Neural progenitor cell (in vitro differentiated cells): ENCODE measurements at places on chromosomes 7 and 10. TPM values are rescaled to one million over a fixed set of nuclear protein-coding genes. Genes with fewer than 3 reads are reported as not detected.

ZNF511 gene
- total RNA-seq = 34.4 and 44.4 TPM in 2 replicates

GRCh38 chr10:113982769-113983168 lies 60.9 kb upstream of the ADRB1 start:
- no peaks in the 10 kb centered on the region for H3K27me3 ChIP-seq
- no peak overlapping the region for H3K27ac ChIP-seq
- peaks cover 9% of the 10 kb centered on the region for H3K4me1 ChIP-seq
- no peak overlapping the region for H3K4me3 ChIP-seq
- DNase-seq = no peak

GRCh38 chr7:25854608-25855497 lies 297.1 kb upstream of the NFE2L3 start:
- H3K27ac ChIP-seq = no peak overlapping the region
- H3K36me3 ChIP-seq = no peaks in the 10 kb centered on the region
- DNase-seq = peak; percentile 97
- peaks cover 29% of the 10 kb centered on the region for H3K4me1 ChIP-seq
- H3K27me3 ChIP-seq = peaks cover 74% of the 10 kb centered on the region

ELFN1 gene
- total RNA-seq = 2.2 and 13.6 TPM in 2 replicates

DNA sequence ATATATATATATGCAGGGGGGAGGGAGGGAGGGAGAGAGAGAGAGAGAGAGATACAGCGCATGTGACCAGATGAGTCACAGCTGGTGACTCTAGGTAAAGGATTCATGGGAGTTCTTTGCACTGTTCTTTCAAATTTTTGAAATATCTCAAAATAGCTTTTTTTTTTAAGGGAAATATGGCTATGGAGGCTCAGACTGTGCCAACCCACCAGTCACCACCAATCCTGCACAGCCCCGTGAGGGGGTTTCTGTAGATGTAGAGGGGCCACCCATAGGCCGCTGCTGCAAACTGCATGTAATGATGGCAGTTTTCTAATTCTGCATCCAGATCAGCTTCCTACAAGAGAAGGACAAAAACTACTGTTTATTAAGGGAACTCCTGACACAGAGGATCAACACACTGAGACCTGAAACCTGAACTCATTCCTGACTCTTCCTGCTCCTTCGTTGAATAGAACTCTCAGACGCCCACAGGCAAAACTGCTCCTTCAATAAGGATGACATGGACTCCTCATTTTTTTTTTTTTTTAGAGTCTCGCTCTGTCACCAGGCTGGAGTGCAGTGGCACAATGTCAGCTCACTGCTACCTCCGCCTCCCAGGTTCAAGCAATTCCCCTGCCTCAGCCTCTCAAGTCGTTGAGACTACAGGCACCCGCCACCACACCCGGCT lies 17.3 kb downstream of the DAGLB start:
- no peaks in the 10 kb centered on the region for H3K36me3 ChIP-seq
- no peaks in the 10 kb centered on the region for H3K4me1 ChIP-seq
- DNase-seq = no peak

DNA sequence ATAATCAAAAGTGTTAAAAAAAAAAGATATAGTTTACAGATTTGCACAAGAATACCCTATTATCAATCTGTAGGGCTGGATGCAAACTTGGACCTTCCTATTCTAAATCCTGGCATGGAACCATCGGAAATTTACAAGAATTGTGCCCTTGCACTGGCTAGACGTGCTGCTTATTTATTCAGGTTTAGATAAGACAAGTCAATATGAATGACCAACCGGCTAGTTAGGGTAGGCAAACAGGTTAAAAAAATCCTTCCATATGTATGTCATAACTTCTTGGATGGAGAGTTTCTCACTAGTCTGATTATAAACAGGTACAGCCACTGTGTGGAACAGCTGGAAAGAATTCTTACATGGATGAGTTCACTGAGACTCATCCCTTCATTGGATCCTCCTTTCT lies 41.4 kb downstream of the PKD1L1 start:
- no peaks in the 10 kb centered on the region for H3K36me3 ChIP-seq
- H3K27me3 ChIP-seq = no peaks in the 10 kb centered on the region
- DNase-seq = no peak
- H3K27ac ChIP-seq = no peak overlapping the region
- H3K4me1 ChIP-seq = peaks cover 34% of the 10 kb centered on the region

DNA sequence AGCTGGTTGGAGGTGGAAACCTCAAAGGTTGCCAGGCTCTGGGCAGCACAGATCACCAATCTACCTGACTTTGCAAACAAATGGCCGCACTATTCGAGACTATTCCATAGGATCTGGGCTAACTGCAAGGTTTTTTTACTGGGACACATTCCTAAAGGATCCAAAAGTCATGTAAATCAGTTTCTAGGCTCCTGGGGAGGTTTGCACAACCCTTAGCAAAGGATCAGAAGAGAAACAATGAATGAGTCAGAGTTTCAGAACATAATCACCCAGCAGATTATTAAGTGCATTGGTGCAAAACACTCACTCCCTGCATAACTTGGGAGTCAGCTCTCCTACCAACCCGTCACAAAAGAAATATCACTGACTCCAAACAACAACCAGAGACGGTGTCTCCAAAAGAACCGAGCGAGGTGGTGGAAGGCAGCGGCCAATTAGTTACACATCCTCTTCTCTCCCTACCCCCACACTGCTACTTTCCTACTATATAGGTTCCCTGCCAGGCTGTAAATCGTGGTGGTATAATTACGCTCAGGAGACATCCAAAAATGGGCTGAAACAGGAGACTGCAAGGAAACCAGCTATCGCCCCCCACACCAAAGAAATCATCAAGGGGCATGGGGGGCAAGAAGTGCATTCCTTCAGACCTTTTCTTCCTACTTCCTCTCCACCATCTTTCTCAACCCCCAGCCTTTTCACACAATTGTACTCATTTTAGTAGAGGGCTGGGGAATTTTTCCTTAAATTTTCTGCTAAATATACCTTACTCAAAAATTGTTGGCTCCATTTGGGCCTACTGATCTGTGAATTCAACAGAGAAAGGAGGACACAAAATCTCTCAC lies 3.2 kb downstream of the UBE2H start:
- peak overlapping the region; percentile 99 for H3K27ac ChIP-seq
- peaks cover 16% of the 10 kb centered on the region for H3K36me3 ChIP-seq
- peak overlapping the region; percentile 98 for H3K4me3 ChIP-seq
- DNase-seq = peak; percentile 64
- no peaks in the 10 kb centered on the region for H3K27me3 ChIP-seq

- no peak overlapping the region for H3K27ac ChIP-seq
- no peaks in the 10 kb centered on the region for H3K4me1 ChIP-seq
- no peaks in the 10 kb centered on the region for H3K27me3 ChIP-seq
- DNase-seq = no peak
- no peak overlapping the region for H3K4me3 ChIP-seq
Observed at GRCh38 chr7:69177461-69177861, 420.8 kb upstream of the AUTS2 start.

UCMA gene
- not detected in 2 replicates for total RNA-seq

GRCh38 chr7:82210416-82211184 lies 233.0 kb downstream of the CACNA2D1 start:
- H3K27ac ChIP-seq = no peak overlapping the region
- no peaks in the 10 kb centered on the region for H3K27me3 ChIP-seq
- no peaks in the 10 kb centered on the region for H3K4me1 ChIP-seq
- no peak for DNase-seq
- H3K36me3 ChIP-seq = no peaks in the 10 kb centered on the region
- H3K4me3 ChIP-seq = no peak overlapping the region

DNA sequence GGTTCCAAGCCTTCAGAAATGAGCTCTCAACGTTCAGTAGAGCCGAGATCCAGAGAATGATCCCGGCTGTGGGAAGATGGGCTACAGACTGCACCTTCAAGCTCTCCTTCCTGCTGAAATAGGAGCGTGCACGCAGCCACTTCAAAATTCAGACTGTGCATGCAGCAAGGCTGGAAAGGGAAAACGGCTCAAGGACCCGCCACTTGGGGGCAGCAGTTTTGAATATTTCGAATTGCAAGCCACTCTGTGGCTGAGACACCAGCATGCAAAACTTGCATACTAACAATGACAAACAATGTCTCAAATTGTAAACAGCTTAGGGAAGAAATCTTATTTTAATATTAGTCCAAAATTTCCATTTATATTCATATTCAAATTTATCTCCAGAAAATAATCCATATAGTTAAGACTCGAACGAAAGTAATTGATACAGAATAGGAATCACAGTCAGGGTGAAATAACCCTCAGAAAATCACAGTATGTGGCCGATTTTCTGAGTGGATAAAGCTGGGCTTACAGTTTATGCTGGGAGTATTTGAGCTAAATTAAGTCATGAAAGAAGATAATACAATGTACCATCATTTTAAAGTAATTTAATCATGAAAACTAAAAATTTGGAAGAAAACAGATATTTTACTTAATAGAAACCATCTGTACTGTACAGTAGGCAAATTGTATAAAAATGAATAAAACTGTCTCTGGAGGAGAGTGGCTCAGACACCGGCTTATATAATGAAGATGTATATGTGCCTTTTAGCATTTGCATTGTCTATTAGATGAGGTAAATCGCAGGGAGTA lies 137.9 kb upstream of the MKI67 start:
- H3K27me3 ChIP-seq = peaks cover 4% of the 10 kb centered on the region
- no peaks in the 10 kb centered on the region for H3K4me1 ChIP-seq
- H3K36me3 ChIP-seq = no peaks in the 10 kb centered on the region
- H3K4me3 ChIP-seq = no peak overlapping the region
- no peak overlapping the region for H3K27ac ChIP-seq
- DNase-seq = peak; percentile 82

EXOC4 gene
- 98.0 and 129 TPM in 2 replicates for total RNA-seq

DNA sequence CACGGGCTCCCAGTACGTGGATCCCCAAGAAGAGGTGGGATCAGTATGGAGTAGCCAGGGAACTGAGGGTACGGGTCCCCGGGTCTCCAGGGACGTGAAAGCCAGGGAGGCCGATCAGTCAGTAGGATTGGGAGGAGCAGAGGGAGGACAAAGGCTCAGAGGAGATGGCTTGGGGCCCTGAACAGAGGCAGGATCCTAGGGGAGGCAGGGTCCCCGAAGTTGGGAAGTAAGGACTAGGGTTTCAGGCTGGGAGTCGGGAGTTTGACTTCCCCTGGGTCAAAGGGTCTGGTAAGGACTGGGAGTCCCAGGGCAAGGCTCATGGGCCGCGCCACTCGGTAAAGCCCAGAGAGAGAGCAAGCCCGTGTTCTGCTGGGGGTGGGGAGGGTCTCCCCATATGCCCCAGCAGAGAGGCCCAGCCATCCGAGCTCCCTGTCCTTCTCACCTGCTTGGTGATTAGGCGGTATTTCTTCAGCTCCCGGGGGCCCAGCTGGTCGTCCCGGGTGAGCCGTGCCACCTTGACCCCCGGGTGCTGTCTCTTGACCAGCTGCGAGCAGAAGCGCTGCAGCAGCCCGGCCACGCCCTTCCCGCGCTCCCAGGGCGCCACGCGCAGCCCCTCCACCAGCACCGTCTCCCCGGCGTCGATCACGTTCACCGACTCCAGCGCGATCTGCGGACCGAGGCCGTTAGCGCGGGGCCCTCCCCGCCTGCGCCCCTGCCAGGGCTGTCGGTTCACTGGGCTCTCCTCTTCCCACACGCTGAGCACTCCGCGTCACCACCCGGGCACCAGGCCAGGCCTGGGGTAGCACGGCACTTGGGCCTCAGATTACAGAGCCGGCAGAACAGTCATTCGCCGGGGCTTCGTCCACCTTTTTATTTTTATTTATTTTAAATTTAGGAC lies 7.0 kb downstream of the NAT16 start:
- H3K4me1 ChIP-seq = peaks cover 26% of the 10 kb centered on the region
- H3K27me3 ChIP-seq = peaks cover 100% of the 10 kb centered on the region
- no peak overlapping the region for H3K27ac ChIP-seq
- no peaks in the 10 kb centered on the region for H3K36me3 ChIP-seq

MBLAC1 gene
- total RNA-seq = 1.6 and 2.7 TPM in 2 replicates

DNA sequence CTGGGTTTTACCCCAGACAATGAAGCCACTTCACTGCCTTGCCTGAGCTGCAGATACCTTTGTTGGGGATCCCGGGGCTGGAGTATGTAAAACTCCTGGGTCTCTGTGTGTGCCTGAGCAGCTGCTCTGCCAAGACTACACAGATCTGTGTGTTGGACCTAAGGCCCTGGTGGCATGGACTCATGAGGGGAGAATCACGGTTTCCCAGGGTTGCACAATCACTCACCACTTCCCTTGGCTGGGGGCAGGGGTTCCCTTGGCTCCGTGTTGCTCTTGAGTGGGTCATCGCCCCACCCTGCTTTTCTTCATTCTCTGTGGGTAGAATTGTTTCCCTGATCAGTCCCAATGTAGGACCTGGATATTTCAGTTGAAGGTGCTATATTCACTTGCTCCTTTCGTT lies 13.9 kb upstream of the TBATA start:
- H3K27me3 ChIP-seq = no peaks in the 10 kb centered on the region
- DNase-seq = no peak
- no peaks in the 10 kb centered on the region for H3K4me1 ChIP-seq
- no peaks in the 10 kb centered on the region for H3K36me3 ChIP-seq
- H3K27ac ChIP-seq = no peak overlapping the region

DNA sequence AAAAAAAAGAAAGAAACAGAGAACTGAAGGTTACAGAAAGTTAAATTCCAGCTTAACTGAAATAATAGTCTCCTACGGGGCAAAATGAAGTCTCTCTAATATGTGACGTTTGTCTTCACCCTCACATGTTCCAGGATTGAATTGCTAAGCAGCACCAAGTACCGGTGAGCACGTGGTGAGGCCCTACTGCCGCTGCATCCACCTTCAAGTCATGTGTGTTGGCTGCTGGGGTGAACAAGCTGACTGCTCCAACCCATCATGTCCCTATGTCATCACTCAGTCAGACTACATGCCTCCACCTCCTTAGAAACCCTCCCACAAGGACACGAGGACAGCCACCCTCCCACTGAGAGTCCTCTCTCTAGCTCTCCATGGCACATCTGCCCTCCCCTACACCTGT lies 35.4 kb upstream of the NPFFR1 start:
- H3K27me3 ChIP-seq = no peaks in the 10 kb centered on the region
- peaks cover 7% of the 10 kb centered on the region for H3K4me1 ChIP-seq
- no peak overlapping the region for H3K4me3 ChIP-seq
- no peak overlapping the region for H3K27ac ChIP-seq

DNA sequence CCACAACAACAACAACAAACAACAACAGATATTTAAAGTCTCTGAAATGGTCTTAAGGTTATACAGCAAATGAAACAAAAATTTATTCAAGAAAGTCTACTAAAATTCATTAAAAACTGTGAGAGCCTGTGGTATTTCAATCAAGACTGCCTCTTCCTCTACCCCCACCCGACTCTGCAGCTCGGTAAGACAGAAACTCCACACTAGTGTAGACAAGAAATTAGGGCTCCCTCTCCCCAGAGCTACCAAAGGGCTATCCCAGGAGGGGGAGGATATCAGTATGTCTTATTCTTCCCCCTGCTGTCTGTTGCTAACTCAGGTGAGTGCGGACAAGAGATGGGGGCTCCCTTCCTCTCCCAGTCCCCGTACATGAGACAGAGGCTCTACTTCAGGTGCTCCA lies 71.0 kb upstream of the TMEM140 start:
- peaks cover 3% of the 10 kb centered on the region for H3K4me1 ChIP-seq
- H3K4me3 ChIP-seq = no peak overlapping the region
- H3K36me3 ChIP-seq = no peaks in the 10 kb centered on the region
- no peak for DNase-seq
- H3K27ac ChIP-seq = no peak overlapping the region
- no peaks in the 10 kb centered on the region for H3K27me3 ChIP-seq

FAM107B gene
- total RNA-seq = 26.5 and 43.0 TPM in 2 replicates

- no peak overlapping the region for H3K4me3 ChIP-seq
- H3K36me3 ChIP-seq = no peaks in the 10 kb centered on the region
- H3K27me3 ChIP-seq = no peaks in the 10 kb centered on the region
- H3K27ac ChIP-seq = no peak overlapping the region
- no peak for DNase-seq
- H3K4me1 ChIP-seq = peaks cover 16% of the 10 kb centered on the region
Observed at GRCh38 chr7:7554649-7555575, 11.8 kb upstream of the MIOS start.

CCL24 gene
- total RNA-seq = not detected in 2 replicates

GRCh38 chr7:14065286-14065685 lies 75.8 kb upstream of the ETV1 start:
- no peaks in the 10 kb centered on the region for H3K4me1 ChIP-seq
- no peak for DNase-seq
